ENCODE measurements at places on chromosomes 1 and 21.

DNA sequence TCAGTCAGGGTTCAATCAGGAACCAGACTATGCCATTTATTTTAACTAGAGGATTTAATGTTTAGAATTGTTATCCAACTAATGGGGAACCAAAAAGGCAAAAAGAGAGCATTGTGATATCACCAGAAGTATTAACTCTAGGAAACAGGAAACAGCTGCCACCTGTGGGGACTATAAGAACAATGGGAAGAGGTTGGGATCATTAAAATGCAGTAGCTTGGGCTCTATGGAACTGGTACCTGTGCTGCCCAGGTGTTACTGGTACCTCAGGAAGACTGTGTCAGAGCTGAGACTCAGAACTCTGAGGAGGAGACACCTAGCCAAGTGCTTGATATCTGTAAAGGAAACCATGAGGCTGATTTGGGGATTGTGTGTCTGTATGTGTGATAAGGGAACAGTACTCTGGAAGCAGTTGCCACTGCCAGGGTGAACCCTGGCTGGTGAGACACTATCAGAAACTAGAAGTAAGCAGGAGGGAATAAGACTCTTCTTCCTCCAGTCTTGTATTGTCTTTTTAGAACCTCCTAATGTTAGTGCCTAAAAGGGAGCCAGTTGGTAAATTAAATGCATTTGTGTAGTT lies 49.4 kb downstream of the MAN1A2 start:
- DNase-seq, result no peak

- DNase-seq, result no peak
Observed at GRCh38 chr1:238664139-238664538, 722.2 kb upstream of the CHRM3 start.

GRCh38 chr1:43334453-43335205 lies 3.0 kb upstream of the MPL start:
- DNase-seq, result no peak

- no peak for DNase-seq
Observed at GRCh38 chr1:101908980-101909379, 87.7 kb downstream of the OLFM3 start.

DNA sequence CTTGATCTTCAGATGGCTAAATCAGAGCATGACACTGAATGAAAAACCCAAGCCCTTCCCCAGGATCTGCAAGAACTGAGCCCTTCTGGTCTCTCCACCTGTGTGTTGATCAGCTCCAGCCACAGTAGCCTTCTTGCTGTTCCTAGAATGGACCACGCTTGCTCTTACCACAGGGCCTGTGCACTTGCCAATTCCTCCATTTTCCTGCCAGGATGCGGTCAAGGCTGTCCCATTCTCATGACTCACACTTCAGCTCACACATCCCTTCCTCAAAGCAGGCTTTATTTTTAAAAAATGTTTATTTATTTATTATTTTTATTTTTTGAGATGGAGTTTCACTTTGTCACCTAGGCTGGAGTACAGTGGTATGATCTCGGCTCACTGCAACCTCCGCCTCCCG lies 43.6 kb upstream of the GRHL3 start:
- no peak for DNase-seq

DNA sequence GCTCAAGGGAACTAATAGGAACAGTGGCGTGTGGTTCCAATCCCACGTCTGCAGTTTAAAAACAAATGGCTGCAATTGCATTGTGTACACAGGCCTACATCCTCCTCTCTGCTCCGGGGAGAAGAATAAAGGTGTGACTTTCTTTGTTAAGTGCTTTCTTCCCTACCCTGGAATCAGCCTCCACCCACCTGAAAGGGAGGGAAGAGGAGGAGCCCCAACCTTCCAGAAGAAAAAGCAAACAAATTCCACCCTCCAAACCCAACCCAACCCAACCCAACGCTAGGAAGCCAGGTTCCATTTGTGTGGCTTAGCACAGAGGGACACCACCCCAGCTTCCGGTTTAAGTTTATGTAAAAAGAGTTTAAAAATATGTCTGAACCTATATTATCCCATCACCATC lies 11.8 kb upstream of the BACE2 start:
- DNase-seq, result no peak

DNA sequence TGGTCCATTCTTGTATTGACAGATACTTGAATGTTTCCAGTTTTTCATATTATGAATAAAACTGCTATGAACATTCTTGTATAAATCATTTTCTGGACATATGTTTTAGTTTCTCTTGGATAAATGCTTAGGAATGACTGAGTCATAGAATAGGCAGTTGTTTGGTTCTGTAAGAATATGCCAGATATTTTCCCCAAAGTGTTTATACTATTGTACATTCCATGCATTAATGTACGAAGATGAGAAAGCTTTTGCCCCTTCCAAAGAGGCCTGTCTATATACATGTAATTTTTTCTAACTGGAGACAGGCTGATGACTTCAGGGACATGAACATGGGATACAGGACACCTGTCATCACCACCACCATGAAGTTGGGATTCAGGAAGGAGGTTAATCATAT lies 11.3 kb downstream of the NBPF3 start:
- no peak for DNase-seq

GRCh38 chr1:201560328-201561194 lies 21.6 kb downstream of the NAV1 start:
- no peak for DNase-seq

DNA sequence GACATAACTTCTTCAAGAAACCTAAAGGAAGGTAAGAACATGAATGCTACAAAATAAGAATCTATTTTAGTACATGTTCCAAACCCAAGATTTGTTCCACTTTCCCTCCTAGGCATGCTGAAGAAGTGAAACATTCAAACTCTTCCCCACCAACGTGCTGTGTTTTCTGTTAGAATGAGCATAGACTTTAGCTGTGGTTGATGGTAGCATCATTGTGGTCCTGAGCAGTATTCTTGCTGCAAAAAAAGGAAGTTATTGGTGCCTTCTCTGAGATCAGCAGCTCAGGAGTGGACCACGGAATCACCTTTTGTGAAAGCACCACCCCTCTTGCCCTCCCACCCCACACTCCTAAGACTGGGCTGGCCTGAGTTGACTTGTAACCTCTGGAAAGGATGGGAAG lies 100.4 kb upstream of the POGK start:
- no peak for DNase-seq

- no peak for DNase-seq
Observed at GRCh38 chr1:107342316-107342715, 201.5 kb downstream of the NTNG1 start.

GRCh38 chr1:165882168-165882837 lies 54.9 kb downstream of the UCK2 start:
- no peak for DNase-seq

DNA sequence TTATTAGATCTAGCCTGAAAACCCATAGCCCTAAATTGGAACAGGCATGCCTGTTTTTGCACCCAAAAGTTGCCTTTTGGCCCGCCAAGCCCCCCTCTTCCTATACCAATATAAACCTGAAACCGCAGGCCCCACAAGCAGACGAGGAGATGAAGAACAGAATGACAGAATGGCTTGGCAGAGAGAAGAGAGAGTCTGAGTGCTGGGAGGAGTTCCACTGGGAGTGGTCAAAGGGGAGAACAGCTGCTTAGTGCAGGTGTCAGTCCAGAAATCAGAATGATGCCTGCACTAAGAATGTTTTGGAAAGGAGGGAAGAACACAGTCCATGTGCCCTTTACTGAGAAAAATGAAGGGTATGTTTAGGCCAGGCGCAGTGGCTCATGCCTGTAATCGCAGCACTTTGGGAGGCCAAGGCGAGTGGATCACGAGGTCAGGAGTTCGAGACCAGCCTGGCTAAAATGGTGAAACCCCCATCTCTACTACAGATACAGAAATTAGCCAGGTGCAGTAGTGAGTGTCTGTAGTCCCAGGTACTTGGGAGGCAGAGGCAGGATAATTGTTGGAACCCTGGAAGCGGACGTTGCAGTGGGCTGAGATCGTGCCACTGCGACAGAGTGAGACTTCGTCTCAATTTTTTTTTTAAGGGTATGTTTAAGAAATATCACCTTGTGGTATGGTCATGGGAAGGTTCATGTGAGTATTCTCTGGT lies 9.4 kb downstream of the DYRK1A start:
- DNase-seq, result no peak

DNA sequence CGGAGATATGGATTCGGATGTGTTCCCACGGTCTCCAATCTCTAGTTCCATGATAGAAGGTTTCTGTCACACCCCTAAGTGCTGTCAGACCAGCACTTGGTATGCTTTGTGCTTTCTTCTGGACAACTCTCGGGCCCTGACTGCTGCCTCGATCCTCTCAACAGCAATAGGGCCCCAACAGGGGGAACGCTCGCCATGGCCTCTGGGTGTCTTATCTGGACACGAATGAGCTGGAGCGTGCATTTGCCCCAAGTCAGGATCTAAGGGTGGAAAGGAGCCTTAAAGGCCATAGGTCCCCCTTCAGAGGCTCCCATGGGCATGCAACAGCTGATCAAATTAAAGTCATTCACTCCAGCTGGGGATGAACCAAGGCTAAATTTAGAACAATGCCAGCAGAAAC lies 76.8 kb downstream of the TCP10L start:
- no peak for DNase-seq

- DNase-seq, result no peak
Observed at GRCh38 chr1:210397252-210397651, 68.5 kb downstream of the HHAT start.

GRCh38 chr1:39642796-39643195 lies 3.4 kb upstream of the HEYL start:
- no peak for DNase-seq

DNA sequence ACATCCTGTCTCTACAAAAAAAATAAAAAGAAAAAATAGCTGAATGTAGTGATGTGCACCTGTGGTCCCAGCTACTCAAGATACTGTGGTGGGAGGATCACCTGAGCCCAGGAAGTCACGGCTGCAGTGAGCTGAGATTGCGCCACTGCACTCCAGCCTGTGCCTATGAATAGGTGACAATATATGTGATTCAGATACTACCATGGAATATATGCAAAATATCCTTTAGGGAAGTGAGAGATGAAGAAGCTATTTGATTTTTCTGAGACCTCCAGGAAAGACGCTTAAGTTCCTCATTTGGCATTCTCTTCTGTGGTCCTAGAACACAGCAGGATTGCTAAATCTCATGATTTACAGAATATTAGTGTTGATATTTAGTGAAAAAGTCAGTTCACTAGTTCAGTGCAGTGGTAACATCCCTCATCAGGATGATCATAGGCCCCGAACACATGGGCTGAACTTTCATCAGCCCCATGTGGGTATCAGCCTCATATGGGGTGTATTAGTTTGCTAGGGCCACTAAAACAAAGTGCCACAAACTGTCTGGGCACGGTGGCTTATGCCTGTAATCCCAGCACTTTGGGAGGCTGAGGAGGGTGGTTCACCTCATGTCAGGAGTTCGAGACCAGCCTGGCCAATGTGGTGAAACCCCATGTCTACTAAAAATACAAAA lies 6.0 kb upstream of the VASH2 start:
- no peak for DNase-seq

DNA sequence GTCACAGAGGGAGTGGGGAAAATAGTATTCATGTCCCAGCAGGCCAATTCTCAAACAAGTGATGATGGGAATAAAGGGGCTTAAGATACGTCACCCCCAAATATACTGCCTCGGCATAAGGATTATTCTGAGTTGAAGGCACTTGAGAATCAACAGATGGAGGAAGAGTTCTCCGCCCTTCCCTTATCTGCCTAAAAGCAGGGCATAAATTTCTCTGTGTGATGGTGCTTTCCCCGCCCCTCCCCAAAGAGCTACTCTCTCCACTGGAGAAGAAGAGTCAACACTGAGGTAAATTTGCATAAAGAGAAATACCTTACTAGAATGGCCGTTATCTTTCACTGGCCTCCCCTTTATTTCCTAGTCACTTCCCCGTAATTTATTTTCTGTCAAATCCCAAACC lies 18.7 kb downstream of the BECN2 start:
- DNase-seq, result no peak

Data from CD4-positive, alpha-beta T cell treated with Interleukin-1 beta for 1 hour (primary cell).